ENCODE measurements at places on chromosomes 2 and 18. TPM values are rescaled to one million over a fixed set of nuclear protein-coding genes. Genes with fewer than 3 reads are reported as not detected.

PXDN gene
- total RNA-seq = 97.5 TPM

CD8B2 gene
- total RNA-seq = not detected

SLC38A11 gene
- 2.0 TPM for total RNA-seq

L3MBTL4 gene
- 0.27 TPM for total RNA-seq

TSPYL6 gene
- total RNA-seq = not detected

RASGRP3 gene
- total RNA-seq = 16.2 TPM

PDE11A gene
- total RNA-seq = 3.5 TPM

ARHGAP25 gene
- total RNA-seq = 14.5 TPM
